ENCODE measurements at places on chromosomes 13 and 19.

GRCh38 chr13:67505376-67505775, 275.2 kb upstream of the PCDH9 start:
- no peak for DNase-seq

DNA sequence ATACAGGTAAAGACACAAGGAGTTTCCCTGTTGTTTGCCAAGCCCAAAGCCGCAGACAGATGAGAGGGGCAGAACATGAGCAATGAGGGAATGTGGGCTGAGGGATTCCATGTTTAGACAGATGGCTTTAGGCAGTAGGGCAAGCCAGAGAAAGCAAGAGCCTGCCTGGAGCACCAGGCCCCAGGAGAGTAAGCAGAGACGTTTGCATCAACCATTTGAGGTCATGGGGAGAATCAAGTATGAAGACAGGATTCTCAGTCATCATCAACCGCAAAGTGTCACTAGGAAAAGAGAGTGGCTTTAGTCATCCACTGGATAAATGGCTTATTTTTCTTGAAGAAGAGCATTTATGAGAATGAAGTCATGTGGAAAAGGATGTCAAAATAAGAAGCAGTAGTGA, 184.7 kb downstream of the COG6 start:
- no peak for DNase-seq

- DNase-seq = peak; percentile 38
These were observed 60.6 kb upstream of the SERP2 start for GRCh38 chr13:44312834-44313551.

GRCh38 chr13:31663880-31664585, 75.3 kb upstream of the RXFP2 start:
- no peak for DNase-seq

GRCh38 chr19:4088975-4089374, 22.3 kb upstream of the ZBTB7A start:
- DNase-seq = no peak

GRCh38 chr13:30027569-30028455, 177.4 kb upstream of the UBL3 start:
- no peak for DNase-seq

- DNase-seq = no peak
These were observed 664 bp upstream of the HCN2 start for GRCh38 chr19:588741-589692.

DNA sequence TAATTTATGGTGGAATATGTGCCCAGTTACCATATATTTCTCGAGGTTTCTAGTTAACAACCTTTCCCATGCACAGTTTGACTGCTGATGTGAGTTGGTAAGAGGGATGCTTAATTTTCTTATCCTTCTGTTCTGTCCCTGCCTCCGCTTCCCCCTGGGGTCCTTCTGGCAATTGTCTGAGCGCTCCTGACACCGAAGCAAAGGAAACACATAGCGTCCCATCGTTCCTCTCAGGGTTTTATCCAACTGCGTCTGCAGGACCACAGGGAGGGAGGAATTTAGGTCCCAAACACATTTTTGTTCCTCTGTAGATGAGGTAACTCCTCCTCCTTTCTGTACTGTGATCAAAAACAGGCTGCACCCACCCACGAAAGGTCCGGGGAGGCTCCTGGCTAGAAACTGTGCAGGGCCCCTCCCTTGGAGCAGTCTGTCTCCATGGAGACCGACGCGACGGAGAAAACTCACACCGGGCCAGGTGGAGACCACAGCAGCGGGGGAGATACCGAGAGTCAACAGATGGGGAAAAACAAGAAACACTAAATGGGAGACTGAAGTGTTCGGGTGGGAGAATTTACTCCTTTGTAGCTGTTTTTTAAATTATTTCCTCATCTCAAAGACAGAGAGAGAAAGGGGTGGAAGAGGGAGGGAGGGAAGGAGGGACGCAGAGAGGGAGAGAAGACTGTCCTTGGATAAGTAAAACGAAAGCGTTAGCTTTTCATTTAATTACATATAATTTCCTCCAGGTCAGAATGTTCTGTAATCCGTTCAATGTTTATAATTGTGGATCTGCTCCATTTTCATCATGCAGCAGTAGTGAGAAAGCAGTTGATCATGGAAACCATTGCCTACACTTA, 191.8 kb upstream of the NBEA start:
- DNase-seq = no peak

DNA sequence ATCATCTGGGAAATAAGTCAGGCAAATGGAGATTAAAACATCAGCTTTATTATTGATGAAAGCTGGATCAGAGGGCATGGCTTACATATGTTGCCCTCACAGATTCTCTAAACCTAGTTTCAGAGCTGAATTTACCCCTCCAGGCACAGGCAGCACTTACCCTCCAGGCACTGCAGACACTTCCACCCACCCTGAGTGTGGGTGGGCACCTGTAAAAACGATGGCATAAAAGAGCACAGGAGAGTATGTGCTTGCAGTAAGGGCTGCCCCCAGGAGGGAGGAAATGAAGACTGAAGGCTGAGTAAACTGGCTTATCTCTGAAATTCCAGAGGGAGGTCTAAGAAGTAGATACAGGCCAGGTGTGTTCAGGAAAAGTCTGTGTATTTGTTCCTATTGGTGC, 185.0 kb upstream of the HTR2A start:
- no peak for DNase-seq

GRCh38 chr19:42278452-42279154, 9.6 kb downstream of the CIC start:
- no peak for DNase-seq

- no peak for DNase-seq
These were observed 45.7 kb downstream of the NFIC start for GRCh38 chr19:3412066-3412465.

- no peak for DNase-seq
These were observed 38.2 kb downstream of the MZT1 start for GRCh38 chr13:72689181-72689696.

- DNase-seq = no peak
These were observed 3.9 kb upstream of the PODNL1 start for GRCh38 chr19:13942023-13942684.

DNA sequence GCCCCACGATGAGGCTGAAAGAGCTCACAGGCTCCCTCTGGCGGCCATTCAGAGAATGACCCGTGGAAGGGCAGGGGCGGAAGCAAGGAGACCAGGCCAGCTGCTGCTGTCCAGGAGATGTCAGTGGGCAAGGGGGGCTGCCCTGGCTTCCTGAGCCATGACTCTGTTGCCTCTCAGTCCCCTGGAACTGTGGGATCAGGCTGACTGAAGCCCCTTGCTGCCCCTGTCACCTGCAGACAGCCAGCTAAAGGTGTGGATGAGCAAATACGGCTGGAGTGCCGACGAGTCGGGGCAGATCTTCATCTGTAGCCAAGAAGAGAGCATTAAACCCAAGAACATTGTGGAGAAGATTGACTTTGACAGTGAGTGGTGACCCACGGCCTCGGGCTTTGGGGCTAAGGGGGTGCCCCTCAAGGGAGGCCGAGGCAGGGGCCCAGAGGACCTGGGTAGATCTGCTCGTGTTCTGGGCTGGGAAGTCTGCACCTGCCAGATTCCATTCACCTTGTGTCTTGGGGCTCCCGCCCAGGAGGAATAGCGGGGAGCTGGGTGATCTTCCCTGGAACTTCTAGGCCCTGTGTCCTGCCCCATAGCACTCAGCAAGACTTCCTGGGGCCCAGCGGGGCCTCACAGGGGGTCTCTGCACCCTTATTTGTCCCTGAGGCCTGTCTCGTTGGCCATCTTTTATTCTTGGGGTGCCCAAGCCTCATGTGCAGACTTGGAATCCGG, 12.5 kb upstream of the ACTN4 start:
- DNase-seq = peak; percentile 72

GRCh38 chr19:52428937-52429336, at the start of gene ZNF534:
Gene ZNF534, plus strand, starts transcription at chr19:52429148. Its CDS starts 2,327 bp downstream, at chr19:52431475.
- DNase-seq = no peak

GRCh38 chr13:100636441-100636840, 38.2 kb downstream of the TMTC4 start:
- DNase-seq = no peak

- DNase-seq = no peak
These were observed 61.5 kb upstream of the ZNF536 start for GRCh38 chr19:30310602-30311263.

DNA sequence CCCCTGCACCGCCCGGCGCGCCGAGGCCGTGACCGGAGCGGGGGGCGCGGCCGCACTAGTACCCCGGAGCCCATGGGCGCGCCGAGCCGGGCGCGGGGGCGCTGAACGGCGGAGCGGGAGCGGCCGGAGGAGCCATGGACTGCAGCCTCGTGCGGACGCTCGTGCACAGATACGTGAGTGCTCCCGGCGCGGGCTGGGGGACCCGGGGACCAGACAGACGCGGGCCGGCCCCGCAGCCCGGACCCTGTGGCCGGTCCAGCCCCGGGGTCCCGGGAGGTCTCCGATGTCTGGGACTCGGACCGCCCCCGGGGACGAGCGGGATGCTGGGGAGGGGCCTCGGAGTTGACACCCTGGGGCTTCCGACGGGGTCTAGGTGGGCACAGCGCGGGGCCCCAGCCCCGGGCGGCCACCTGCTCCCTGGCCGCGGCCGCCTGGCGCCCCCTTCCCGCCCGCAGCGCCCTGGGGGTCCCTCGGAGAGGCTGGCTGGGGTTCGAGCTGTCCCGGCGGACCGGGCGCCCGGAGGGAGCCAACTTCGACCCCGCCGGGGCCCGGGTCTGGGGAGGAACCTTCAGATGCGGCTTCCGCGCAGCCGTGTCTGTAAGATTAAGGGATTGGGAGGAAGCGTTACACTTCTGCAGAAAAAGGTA, 568 bp downstream of the ATP11A start:
- peak; percentile 31 for DNase-seq

DNA sequence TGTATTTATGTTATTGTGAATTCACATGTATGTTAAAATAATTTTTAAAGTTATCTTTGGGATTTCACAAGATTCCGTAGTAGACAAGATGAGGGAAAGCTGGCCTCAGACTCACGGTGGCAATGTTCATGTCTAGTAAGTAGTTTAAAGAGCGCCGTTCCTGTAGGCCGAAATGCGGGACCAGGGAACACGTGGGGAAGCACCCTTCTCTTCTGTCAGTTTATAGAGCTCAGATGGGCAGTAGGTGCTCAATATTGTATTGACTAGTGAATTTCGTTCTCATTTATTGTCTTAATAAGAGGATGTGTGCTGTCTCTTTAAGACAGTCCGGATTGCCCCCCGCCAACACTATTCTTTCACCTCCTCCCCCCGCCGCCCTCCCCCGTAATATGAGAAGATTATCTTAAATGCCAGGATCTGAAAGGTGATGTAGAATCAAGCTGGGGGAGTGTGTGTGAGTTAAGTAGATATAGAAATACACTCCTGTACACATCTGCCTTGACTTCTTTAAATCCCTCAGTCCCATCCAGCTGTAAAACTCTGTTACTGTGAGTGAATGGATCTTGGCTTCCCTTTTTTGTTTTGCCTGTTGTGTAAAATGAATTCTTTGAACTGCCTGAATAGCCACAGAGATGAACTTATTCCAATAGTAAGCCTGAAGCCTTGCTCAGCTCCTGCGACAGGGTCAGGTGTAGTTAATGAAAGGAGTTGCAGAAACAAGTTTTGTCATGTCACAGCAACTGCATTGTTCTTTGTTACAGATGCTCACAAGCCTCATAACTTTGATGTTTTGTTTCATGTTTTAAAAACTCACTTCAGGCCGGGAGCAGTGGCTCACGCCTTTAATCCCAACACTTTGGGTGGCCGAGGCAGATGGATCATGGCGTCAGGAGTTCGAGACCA, 1.3 kb downstream of the LAMP1 start:
- no peak for DNase-seq

DNA sequence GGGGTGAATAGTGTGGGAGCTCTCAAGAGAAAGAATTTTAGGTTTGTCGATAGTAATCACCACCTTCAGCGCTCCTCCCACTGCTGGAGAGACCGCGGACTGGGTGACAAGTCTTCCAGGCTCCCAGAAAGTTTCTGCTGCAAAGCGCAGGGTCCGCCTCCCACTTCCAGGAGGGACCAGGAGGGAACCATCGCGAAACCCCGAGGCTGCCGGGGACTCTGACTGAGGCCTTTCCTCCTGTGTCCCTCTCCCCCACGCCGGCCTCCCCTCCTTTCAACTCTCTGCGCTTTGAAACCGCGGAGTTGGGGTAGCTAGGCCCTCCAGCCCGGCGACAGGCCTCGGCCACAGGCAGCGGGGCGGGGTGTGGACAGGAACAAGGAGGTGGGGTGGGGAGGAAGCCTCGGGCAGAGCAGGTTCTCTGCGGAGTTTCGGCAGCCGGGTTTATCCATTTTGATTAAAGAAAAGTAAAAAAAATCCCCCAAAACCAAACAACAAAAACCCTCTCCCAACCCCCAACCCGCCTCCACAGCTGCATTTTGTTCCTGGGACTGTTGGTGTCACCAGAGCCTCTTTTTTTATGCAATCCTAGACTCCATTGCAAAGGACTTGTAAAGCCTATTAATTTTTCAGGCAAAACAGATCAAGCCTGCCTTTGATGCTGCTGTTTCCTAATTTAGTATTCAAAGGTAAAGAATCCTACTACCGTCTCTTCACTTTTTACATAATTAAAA, 157.2 kb downstream of the TM9SF2 start:
- no peak for DNase-seq

DNA sequence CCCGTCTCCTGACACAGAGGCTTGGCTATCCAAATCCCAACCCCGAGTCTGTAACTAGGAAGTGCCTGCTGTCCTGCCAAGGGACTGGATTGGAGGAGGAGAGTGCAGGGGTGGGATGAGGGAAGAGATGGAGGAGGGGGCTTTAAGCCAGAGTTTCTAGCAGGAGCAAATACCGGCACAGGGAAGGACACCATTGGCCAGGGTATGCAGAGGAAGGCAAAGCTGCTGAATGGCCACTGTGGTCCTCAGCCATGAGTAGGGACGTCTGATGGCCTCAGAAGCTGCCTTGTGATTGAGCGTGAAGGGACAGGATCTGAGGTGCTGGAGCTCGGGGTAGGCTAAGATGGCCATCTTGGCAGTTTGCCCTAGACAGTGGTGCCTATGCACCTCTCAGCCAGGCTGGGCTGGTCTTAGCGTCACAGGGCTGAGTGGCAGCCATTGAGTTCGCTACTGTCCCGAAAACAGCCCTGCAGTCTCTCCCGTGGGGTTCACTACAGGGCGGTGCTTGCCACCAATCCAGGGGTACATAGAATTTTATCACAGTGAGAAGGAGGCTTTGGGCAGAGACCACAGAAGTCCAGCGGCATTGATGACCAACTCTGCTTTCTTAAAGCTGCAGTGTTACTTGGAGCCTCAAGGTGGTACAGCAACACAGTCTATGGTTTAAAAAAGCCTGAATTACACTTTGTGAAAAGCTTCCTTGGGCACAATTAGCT, 61.8 kb downstream of the AKAP11 start:
- DNase-seq = no peak

DNA sequence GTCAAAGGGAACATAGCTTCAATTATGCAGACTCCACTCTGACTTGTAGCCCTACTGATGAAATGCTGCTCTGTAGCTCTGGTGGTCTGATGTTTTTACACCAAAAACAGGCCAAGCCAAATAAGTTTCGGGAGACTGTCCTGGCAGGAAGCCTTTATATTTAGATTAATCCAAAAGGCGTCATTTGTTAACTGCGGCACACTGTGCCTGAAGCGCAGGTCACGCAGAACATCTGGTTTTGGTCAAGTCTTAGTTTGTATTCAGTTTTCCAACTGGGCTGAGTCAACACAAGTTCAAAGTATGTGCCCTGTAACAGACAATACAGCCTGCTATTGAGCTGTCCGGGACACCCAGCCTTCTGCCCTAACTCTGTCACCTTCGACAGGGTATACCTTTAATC, 154.6 kb upstream of the IPO5 start:
- DNase-seq = no peak

Data from CD14-positive monocyte (primary cell).